ENCODE measurements at places on chromosomes 2 and 18.

DNA sequence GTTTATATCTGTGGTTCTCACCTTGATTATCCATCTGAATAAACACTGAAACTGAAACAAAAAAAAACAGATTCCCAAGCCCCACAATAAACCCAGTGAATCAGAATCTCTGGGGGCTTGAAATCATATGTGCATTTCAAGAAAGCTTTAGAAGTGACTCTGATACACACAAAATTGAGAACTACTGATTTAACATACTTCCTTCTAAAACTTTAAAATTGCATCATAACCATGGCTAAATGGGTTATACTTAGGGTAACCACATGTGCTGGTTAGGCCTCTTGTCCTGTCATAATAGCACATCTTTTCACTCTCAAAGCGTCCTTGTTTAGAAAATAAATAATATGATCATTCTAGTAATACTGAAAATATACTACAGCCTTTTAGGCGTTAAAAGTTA lies 100.9 kb downstream of the ATAD2B start:
- DNase-seq, result no peak

GRCh38 chr2:174888146-174888545 lies 117.0 kb downstream of the CHN1 start:
- no peak for DNase-seq

DNA sequence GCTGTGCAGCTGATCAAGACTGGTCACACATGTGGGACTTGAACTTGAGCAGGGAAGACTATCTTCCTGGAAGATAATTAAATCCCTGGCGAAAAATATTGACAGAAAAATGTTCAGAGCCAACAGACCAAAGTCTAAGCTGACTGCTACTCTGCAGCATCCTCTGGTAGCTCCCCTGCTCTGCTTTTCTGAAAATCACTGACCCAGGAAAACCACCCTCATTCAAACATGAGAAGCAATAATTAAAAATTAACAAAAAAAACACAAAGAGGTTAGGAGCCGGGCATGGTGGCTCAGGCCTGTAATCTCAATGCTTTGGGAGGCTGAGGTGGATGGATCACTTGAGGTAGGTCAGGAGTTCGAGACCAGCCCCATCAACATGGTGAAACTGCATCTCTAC lies 151.9 kb downstream of the SCG2 start:
- DNase-seq, result no peak

- DNase-seq, result no peak
Measured at GRCh38 chr2:83823229-83823628, 635.9 kb downstream of the SUCLG1 start.

- no peak for DNase-seq
Measured at GRCh38 chr18:55795101-55795669, 207.2 kb upstream of the TCF4 start.

DNA sequence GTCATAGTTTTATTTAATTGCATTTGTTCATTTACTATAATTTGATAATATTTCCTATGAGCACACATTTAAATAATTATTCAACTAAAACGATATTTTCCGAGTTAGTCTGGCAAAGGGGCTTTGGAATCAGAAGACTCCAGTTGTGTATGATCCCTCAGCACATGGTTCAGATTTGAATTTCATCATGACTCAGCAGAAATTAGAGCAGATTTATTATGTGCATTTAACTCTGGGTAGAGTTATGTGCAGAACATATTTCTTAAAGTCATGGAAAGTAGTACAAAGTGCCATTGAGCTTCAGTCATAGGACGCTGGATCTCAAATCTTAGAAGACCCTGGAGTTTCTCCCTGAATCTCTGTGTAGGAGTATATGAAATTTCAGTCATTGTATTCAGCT lies 106.7 kb downstream of the ADCYAP1 start:
- no peak for DNase-seq

- no peak for DNase-seq
Measured at GRCh38 chr2:60554074-60554645, 706 bp upstream of the BCL11A start.

DNA sequence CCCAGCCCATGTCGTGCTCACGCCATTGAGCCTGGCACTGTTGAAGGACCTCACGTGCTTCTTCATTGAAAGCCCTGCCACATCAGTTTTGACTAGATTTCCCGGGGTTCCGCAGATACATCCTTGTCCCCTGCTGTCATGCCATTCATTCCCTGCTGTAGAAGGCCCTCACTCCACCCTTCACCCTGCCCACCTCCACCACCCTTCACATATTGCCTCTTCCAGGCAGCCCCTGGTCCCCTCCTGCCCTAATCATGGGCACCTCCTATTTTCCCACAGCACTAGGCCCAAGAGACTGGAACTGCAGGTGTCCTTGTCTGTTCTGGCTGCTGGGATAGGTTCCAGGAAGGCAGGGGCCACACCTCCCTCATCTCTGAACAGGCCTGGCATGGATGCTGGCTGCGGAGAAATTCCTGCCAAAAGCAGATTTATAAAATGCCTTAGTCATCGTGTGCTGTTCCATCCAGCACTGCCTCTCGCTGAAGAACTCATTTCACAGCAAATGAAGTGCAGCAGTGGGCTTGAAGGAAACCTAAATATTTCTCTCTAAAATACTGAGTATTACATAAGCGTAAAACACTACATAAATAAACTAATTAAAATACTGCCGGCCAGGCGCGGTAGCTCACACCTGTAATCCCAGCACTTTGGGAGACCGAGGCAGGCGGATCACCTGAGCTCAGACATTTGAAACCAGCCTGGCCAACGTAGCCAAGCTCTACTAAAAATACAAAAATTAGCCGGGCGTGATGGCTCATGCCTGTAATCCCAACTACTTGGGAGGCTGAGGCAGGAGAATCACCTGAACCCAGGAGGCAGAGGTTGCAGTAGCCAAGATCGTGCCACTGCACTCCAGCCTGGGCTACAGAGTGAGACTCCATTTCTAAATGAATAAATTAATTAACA lies 38.4 kb downstream of the EIF4E2 start:
- DNase-seq, result no peak

- no peak for DNase-seq
Measured at GRCh38 chr2:119846021-119846420, 86.3 kb downstream of the PTPN4 start.

- no peak for DNase-seq
Measured at GRCh38 chr2:63122921-63123320, 72.3 kb downstream of the OTX1 start.

- DNase-seq, result no peak
Measured at GRCh38 chr18:59360381-59360780, 1.3 kb upstream of the LMAN1 start.

- DNase-seq, result no peak
Measured at GRCh38 chr2:127226520-127227263, 6.6 kb upstream of the CYP27C1 start.

DNA sequence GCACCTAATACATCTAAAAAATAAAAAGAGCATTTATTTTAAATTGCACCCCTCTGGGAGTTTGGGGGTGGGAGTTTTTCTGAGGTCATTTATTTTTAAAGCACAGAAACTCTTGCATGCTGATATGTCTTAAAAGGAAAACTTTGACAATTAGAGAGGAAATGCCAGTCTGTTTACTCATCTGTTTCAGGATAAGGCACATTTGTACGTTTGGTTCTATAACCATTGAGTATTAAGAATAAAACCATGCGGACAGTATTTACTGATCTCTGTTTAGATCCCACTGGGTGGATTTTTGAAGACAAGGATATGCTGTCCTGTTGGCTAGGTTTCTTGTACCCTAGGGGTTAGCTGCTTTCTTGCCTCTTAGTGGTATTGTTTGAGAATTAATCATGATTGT lies 122.9 kb downstream of the TANC1 start:
- DNase-seq, result no peak

GRCh38 chr2:3257166-3257565 lies 120.5 kb downstream of the EIPR1 start:
- no peak for DNase-seq

GRCh38 chr2:167703441-167703840 lies 544.0 kb downstream of the STK39 start:
- DNase-seq, result no peak

- DNase-seq, result no peak
Measured at GRCh38 chr18:77138270-77138669, 5.7 kb upstream of the MBP start.

DNA sequence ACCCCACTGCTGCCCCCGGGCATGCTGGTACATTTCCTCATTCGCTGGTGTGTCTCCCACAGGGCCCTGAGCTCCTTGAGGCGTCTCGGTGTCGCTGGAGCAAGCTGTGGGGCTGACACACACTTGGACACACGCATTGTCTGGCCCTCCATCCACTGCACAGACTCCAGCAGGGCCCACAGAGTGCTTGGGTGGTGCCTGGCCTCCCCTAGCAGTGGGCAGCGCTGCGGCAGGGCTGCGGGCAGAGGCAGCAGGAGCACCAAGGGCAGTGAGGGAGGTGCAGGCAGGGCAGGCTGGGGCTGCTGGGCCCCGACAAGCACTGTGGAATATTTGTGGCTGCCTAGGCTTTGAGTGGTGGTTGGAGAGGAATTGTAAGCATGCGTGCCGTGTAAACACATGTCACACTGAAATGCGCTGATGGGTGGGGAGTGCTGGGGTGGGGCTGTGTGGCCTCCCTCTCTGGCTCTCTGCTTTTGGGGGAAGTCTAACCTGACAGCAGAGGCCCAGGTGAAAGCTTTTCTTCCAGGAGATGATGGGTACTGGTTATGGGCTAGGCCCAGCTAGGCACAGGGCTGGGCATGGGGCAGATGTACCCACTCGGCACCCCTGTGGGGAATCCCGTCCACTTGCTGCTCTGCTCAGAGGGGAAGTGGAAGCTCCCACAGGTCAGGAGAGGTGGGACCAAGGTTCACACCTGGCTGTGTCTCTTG lies 55.5 kb upstream of the HS6ST1 start:
- DNase-seq, result no peak

DNA sequence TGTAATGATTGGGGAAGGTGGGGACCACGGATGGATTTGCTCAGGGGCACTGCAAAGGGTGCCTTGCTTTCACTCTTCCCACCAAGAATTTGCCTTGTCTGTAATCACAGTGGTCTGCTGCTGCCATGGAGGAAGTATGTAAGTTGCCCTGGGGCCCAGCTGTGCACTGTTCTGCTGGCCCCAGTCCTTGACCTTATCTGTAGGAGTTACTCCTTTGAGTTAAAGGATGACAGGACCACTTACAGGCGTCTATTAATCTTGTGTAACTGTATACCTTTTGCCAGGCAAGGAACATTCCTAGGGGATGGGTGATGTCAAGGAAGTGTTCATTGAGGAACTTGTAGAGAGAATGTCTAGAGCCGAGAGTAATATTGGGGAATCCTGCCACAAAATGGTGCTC lies 212.8 kb upstream of the LRRTM1 start:
- no peak for DNase-seq

GRCh38 chr2:160140471-160140870 lies 59.6 kb downstream of the ITGB6 start:
- no peak for DNase-seq

- no peak for DNase-seq
Measured at GRCh38 chr2:41933046-41933420, 114.8 kb upstream of the PKDCC start.

DNA sequence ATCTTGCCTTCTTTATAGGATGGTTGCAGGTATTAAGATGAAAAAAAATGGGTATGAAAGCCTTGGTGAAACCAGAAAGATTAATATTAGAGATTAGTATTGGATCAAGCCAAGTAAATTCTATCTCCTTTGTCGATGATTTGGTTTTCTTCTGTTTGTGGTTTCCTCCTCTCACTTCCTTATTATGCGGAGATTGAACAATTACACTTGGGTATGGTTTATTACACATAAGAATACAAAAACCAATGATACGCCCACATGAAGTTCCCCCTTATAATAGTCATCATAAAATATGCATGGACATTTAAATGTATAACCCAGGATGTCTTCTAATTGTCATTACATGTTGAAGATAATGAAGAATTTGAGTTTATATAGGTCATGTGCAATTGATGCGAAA lies 4.9 kb downstream of the LTBP1 start:
- no peak for DNase-seq

- DNase-seq, result no peak
Measured at GRCh38 chr2:109292386-109292785, 163.4 kb downstream of the SH3RF3 start.

DNA sequence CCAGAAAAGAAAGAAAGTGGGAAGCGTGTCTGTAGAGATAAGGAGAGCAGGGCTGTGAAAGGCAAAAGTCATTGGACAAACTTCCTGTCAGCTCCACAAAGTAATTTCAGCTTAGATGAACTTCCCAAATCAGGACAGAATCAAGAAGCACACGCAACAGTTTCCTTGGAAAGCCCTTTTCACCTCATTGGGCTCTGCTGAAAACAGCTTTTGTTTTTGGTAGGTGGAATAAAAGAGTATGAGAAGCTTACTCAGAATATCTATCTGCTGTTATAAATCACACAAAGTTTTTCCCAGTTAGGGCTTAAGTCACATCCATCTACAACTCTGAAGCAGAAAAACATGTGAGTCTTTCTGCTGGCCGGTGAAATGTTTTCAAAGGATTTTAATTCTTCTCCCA lies 42.4 kb upstream of the EFEMP1 start:
- no peak for DNase-seq

DNA sequence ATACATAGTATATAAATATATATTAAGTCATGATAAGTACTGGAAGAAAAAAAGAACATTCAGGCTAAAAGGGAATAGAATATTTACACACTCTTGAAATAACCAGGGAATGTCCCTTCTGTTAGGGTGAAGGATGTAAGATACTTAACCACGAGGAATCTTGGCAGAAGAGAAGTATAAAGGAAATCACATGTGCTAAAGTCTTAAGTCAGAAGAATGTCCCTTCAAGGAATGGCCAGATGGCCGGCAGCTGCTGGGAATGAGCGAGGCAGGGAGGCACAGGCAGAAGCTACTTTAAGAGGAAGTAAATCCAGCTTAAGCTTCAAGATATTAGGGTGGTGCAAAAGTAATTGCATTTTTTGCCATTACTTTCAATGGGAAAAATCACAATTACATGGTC lies 5.5 kb downstream of the CCDC102B start:
- no peak for DNase-seq

DNA sequence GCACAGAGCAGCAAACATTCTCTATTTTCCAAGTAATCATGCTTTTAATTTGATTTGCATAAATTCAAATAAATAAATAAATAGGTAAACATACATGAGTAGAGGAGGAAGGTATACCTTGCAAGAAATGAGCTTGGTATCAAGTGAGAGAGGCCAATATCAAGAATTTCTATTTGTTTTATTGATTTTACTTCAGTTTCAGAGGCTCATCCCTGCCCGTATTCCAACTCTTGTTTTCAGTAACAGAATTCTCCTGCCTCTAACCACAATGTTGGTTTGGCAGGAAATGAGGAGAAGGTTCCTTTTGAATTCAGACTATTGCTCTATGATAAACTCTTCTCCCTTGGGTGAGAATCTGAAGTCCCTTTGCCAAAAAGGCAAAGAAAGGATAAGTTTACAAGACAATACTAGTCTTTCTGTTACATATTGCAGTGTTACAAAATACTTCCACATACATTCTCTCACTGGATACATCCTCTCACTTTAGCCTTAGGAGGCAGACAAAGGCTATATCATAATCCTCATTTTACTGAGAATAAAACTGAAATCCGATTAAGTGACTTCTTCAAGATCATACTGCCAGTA lies 68.3 kb upstream of the ZNF397 start:
- DNase-seq, result no peak

DNA sequence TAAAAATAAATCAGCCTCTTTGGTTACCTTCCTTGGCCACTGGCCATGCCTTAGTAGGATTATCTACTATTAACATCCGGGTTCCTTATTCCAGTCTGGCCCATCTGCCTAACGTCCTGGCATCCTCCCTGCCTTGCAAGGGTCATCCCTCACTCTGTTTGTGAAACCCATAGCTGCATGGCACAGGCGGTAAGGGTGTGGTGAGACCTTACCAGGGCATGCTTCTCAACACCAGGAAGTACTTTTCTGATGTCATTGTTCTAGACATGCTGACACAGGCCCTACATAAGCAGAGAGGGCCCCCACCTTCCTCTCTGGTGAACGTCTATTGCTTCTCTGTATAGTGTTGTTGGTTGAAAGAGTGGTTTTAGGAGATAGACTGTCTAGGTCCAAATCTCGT lies 296.8 kb upstream of the SPRED2 start:
- DNase-seq, result no peak

Measured in activated naive CD4-positive, alpha-beta T cell (primary cell).